ENCODE measurements at places on chromosomes 13 and 19.

- DNase-seq: no peak
These were observed 30.1 kb downstream of the SCEL start for GRCh38 chr13:77565635-77566034.

GRCh38 chr13:52804202-52804641 lies 44.2 kb downstream of the PCDH8 start:
- DNase-seq: no peak

DNA sequence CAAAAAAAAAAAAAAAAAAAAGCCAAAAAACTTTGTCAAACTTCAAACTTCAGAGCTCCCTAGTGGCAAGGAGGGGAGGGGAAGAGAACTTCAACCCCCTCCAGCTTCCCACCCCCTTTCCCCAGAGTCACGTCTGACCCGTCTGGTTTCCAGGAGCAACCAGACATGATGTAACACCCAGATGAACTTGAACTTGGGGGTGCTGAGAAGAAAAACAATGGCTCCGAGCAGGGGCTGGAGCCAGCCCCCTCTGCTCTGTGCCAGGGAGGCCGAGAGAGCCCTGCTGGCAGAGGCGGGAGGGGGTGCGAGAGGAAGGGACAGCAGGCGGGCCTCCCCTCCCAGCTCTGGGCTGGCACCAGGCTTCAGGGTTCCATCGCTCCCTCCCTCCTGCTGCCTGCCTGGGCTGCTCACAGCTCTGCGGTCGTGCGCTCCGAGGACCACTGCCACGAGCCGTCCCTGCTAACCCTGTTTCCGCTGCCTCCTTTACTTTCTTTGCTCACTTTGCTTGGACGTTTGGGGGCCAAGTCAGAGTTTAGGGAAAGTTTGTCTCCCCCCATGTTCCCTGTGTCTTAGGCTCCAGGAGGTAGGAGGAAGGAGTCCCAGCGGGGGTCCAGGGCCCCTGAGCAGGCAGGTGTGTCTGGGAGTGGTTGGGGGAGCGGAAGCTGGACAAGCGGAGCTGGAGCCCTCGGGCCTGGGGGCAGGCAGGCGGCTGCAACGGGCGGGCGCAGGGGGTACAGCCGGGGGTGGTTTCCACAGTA lies 11.1 kb downstream of the LYL1 start:
- no peak for DNase-seq

- DNase-seq: no peak
These were observed 3.4 kb upstream of the GRWD1 start for GRCh38 chr19:48442116-48443035.

GRCh38 chr13:98445340-98446233 lies 131.3 kb downstream of the STK24 start:
- peak; percentile 75 for DNase-seq

DNA sequence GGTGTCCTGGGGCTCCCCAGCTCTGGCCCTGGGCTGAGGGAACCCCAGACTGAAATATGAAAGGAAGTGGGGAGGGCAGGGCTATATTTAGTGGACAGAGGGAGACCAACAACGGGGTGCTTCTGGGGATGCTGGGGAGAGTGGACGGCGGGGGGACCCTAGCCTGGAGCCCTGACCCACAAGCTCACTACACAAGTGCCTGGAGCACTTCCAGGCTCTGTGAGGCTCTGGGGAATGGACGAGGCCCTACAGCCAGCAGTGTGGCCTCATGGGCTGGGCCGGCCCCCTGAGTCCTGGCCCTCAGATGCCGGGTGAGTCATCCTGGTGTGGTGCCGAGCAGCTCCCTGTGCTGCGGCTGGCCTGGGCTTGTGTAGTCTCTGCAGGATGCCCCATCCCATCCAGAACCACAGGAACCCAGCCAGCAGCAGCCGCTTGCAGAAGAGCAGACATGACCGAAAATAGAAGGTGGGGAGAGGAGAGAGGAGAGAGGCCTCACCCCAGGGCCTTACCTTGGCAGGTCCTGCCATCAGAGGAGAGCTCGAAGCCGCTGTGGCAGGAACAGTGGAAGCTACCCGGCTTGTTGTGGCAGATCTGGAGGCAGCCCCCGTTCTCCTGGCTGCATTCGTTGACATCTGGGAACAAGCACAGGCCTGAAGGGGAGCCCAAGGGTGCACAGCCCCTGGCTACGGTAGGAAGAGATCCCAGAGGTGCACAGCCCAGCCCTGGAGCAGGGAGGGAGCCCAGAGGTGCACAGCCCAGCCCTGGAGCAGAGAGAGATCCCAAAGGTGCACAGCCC lies 26.1 kb downstream of the GAS6 start:
- DNase-seq: peak; percentile 66

- no peak for DNase-seq
These were observed 30.0 kb downstream of the FLT1 start for GRCh38 chr13:28464861-28465460.

DNA sequence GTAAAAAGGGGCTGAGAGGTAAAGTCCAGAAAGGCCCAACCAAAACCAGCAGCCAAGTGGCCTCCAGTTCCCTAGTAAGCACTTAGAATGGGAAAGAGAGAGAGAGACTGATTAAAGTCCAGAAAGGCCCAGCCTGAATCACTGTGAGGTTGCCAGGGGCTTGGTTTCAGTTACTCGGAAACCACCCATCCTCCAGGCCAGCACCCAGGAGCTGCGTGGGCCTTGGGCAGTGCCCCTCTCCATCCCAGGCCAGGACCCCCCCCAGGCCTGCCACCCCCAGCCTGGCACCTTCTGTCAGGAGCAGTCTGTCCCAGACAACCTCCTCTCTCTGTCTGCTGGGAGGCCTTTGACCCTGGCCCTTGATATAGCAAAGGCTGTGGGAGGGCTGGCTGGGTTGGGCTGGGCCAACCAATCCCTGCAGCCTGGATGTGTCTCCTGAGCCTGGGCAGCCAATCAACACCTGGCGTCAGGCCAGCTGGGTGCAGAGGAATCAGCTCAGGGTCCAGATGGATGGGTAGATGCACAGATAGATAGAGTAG lies at the start of gene CYP4F2:
TSS of gene CYP4F2 (minus strand) at position 337 of the 539 bp plus-strand sequence. CDS start 463 bp downstream, outside the sequence.
- no peak for DNase-seq

DNA sequence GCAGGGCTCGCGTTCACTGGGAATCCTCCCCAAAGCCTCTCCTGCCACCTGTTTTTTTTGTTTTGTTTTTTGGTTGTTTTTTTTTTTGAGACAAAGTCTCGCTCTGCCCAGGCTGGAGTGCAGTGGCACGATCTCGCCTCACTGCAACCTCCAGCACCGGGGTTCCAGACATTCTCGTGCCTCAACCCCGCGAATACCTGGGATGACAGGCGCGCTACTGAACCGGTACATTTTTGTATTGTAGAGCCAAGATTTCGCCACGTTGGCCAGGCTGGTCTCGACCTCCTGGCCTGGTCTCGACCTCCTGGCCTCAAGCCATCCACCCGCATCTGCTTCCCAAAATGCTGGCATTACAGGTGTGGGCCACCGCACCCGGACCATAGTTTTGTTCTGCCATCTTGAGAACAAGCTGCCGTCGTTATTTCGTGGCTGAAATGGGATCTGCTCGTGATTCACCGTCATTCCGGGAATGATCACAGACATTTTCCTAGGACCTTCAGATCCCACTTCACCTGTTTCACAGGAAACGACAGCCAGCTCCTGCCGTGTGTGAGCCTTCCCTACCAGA lies 46.8 kb downstream of the OXGR1 start:
- no peak for DNase-seq

GRCh38 chr19:32129141-32129540 lies 216.3 kb upstream of the ZNF507 start:
- no peak for DNase-seq

DNA sequence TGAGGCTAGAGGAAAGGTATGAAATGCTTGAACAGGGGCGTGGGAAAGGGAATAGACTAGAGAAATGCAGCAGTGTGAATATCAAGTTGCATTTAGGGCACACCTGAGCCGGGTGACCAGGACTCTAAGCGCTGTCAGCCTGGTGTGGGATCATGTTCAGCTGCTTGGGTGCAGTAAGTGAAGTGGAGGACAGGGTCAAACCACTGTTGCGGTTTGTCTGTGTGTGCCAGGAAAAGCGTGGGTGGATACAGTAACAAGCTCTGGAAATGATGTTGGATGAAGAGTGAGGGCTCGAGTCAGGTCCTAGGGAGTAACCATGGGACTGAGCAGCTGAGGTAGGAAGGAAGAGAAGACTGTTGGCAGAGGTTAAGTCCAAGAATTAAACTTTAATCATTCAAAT lies 15.8 kb downstream of the DGKH start:
- DNase-seq: no peak

DNA sequence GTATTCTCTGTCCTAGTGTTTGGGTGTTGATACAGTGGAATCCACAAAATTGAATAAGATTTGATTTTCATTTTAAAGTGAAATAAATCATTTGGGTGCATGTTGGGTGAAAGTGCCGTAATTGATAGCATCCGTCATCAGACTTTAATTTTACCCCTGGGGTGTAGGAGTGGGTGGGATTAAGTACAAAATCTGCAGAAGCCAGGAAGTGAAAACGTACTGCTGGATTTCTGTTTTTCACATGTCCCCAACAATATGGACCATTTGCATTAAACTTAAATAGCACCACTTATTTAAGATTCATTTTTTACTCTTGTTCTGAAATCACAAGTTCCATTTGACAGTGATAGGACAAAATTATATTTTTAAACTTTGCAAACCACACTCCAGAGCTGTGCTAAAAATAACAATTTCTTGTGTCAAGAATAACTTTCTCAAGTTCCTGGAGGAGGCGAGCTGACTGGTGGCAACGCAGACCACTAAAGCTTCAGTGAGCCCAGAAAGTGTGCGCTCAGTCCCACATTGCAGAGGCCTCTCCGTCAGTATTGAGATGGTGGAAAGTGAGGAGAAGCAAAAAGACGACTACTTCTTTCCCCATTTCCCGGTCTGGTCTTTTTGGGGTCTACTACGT lies 71.3 kb downstream of the ARHGEF7 start:
- no peak for DNase-seq

DNA sequence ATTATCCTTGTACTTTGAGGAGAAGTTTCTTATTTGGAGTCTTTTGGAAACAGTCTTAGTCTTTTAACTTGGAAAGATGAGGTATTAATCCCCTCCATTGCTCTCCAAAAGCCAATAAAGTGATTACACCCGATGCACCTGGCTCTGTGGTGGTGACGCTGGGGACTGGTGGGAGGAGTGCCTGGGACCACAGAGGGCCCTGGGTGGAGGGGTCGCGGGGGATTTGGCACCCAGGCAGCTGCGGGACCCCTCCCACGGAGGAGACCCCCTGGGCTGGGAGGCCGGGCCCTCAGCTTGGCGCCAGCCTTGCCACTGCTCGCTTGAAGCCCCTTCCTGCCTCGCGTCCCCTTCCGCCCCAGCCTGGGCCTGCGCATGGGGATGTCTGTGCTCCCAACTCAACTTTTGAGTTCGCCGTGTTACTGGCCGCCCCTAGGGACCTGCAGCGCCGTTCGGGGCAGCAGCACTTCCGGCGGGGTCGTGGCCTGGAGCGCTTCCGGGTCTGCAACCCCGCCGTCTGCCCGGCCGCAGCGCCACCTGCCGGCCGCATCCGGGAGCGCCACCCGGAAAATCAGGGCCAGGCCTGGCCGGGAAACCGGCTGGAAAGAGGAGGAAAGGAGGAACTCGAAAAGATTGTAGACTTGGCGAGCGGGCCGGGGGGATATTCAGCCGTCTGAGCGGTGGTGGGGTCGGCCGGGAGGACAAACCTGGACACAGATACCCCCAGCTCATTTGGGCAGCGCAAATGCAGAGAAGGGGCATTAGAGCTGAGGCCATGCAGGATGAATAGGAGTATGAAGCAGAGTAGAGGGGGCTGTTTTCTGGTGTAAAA lies 8.4 kb downstream of the PEAK3 start:
- DNase-seq: peak; percentile 61

GRCh38 chr19:53657778-53658177 lies 26.0 kb downstream of the DPRX start:
- DNase-seq: no peak

GRCh38 chr13:23748109-23748990 lies 140.8 kb downstream of the MIPEP start:
- no peak for DNase-seq

DNA sequence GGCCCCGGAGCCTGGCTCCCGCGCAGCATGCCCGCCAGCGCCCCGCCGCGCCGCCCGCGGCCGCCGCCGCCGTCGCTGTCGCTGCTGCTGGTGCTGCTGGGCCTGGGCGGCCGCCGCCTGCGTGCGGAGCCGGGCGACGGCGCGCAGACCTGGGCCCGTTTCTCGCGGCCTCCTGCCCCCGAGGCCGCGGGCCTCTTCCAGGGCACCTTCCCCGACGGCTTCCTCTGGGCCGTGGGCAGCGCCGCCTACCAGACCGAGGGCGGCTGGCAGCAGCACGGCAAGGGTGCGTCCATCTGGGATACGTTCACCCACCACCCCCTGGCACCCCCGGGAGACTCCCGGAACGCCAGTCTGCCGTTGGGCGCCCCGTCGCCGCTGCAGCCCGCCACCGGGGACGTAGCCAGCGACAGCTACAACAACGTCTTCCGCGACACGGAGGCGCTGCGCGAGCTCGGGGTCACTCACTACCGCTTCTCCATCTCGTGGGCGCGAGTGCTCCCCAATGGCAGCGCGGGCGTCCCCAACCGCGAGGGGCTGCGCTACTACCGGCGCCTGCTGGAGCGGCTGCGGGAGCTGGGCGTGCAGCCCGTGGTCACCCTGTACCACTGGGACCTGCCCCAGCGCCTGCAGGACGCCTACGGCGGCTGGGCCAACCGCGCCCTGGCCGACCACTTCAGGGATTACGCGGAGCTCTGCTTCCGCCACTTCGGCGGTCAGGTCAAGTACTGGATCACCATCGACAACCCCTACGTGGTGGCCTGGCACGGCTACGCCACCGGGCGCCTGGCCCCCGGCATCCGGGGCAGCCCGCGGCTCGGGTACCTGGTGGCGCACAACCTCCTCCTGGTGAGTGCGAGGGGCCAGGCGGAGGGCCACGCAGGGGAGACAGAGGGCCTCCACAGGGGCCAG lies at the start of gene KL:
TSS of gene KL (plus strand) at position 10 of the 909 bp plus-strand sequence. CDS start at position 28, 18 bp downstream.
- DNase-seq: no peak

DNA sequence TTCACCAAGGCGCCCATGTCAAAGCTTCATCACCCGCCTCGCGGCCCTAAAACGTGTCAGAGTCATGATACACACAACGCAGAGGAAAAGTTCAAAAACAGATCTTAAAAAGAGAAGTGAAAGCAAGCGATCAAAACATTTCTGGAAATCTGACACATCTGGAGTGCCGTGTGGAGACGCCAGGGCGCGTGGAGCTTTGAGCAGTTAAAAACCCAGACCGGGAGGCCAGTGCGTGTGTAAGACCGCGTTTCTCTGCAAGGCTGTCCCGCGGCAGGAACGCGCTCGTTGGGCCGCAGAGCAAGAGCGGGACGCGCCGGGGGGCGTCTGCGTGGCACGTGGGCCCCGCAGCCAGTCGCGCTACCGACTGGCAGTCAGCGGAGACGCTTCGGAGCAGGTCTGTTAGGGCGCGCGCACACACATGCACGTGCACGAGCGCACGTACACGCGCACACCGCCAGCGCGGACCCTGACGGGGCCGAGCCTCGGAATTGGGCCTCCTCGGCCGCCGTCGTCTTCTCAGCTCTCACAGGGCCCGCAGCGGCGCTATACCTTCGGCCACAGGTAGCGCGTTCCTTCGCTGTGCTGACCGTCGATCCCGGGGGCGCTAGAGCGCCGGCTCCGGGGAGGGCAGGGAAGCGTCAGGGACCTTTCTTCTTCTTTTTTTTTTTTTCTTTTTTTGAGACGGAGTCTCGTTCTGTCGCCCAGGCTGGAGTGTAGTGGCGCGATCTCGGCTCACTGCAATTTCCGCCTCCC lies 35.8 kb downstream of the RNF6 start:
- peak; percentile 64 for DNase-seq

GRCh38 chr19:4717191-4717965 lies 6.3 kb downstream of the DPP9 start:
- no peak for DNase-seq
